T-helper 1 cell treated with Interleukin-12 subunit alpha and Interleukin-12 subunit beta and Interleukin-4 antibody, amounts not matched to agents 30 ng/mL and 1 ng/mL, for 36 hours (primary cell): ENCODE measurements at places on chromosomes 13 and 19. TPM values are rescaled to one million over a fixed set of nuclear protein-coding genes. Genes with fewer than 3 reads are reported as not detected.

C1QTNF9B gene
- total RNA-seq, result not detected in 2 replicates

TBCB gene
- total RNA-seq, result 198 and 205 TPM in 2 replicates

PLEKHF1 gene
- total RNA-seq, result 52.0 and 53.1 TPM in 2 replicates

ELAVL1 gene
- 119 and 128 TPM in 2 replicates for total RNA-seq

PRR19 gene
- 0.51 and 0.76 TPM in 2 replicates for total RNA-seq

ZNF628 gene
- 6.3 and 8.9 TPM in 2 replicates for total RNA-seq

C3 gene
- 8.3 and 8.9 TPM in 2 replicates for total RNA-seq

ZNF382 gene
- 12.6 and 14.3 TPM in 2 replicates for total RNA-seq

GIPR gene
- 4.2 and 5.3 TPM in 2 replicates for total RNA-seq

POU4F1 gene
- 0.32 and 0.46 TPM in 2 replicates for total RNA-seq

C1QTNF9 gene
- not detected in 2 replicates for total RNA-seq

ZNF560 gene
- not detected in 2 replicates for total RNA-seq

MEIOSIN gene
- total RNA-seq, result not detected in 2 replicates

GIPC1 gene
- total RNA-seq, result 46.4 and 51.2 TPM in 2 replicates

PSG2 gene
- total RNA-seq, result not detected in 2 replicates

ZNF534 gene
- not detected in 2 replicates for total RNA-seq

C5AR2 gene
- 0.17 and 0.22 TPM in 2 replicates for total RNA-seq

IGFL3 gene
- total RNA-seq, result not detected in 2 replicates

DAND5 gene
- total RNA-seq, result 0.10 TPM in 1 of 2 replicates, not detected in the other

SLC15A1 gene
- total RNA-seq, result not detected in 2 replicates

LPAR6 gene
- 20.3 and 21.9 TPM in 2 replicates for total RNA-seq

BEST2 gene
- 0.10 TPM in 1 of 2 replicates, not detected in the other for total RNA-seq

KCNJ14 gene
- 1.5 and 1.8 TPM in 2 replicates for total RNA-seq

STOML3 gene
- total RNA-seq, result not detected in 2 replicates

ZBTB7A gene
- 41.6 and 41.8 TPM in 2 replicates for total RNA-seq

FXYD7 gene
- total RNA-seq, result 1.6 and 2.2 TPM in 2 replicates

TPT1 gene
- 4,192 and 4,203 TPM in 2 replicates for total RNA-seq

POU2F2 gene
- 42.8 and 46.2 TPM in 2 replicates for total RNA-seq

CEACAM16 gene
- total RNA-seq, result not detected in 2 replicates

ZNF625 gene
- total RNA-seq, result 3.1 and 4.0 TPM in 2 replicates

TNNT1 gene
- not detected in 2 replicates for total RNA-seq

URAD gene
- total RNA-seq, result not detected in 2 replicates

TMPRSS9 gene
- not detected in 2 replicates for total RNA-seq

GARIN5B gene
- total RNA-seq, result not detected in 2 replicates

ICAM4 gene
- total RNA-seq, result 1.2 and 1.3 TPM in 2 replicates

KIR2DL3 gene
- 0.34 TPM in 1 of 2 replicates, not detected in the other for total RNA-seq

PDX1 gene
- not detected in 2 replicates for total RNA-seq
